ENCODE measurements at places on chromosomes 16 and 17. TPM values are rescaled to one million over a fixed set of nuclear protein-coding genes. Genes with fewer than 3 reads are reported as not detected.

DNA sequence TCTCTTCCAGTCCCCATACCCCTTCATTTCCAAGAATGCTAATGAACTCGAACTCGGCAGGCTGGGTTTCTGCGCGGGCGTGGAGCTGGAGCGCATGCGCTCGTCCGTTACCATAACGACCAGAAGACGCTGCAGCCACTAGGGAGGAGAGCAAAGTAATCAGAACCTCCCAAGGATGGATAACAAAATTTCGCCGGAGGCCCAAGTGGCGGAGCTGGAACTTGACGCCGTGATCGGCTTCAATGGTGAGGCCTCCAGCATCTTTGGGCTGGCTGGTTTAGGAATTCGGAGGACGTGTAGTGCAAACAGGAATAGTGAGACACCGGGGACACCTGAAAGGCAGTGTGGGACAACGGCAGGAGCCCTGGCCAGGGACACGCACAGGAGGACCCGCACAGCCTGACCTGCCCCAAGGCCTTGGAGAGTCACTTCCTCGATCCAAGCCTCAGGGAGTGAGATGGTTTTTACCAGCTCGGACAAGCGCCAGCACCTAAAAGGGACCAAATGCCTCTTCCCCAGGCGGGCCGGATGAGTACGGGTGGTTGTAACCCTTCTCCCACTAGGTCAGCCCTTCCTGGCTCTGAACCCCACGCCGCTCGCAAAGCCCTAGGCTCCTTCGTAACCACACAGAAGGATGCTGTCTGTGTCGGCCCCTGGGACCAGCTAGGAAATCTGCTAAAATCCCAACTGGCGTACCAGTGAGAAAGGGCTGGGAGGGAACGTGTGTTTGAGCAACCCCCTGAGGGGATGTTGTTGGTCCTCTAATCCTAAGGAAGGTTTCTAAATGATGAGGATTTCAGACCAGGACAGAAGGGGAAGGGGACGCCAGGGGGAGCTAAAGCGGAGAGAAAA is at the start of gene CFAP52:
TSS of gene CFAP52 (plus strand) at position 122 of the 852 bp plus-strand sequence. CDS start at position 176, 54 bp downstream.
- DNase-seq: peak; percentile 90
- H3K4me3 ChIP-seq: peak within 1 kb of the TSS; percentile 87
- no peaks in the 10 kb centered on the region for H3K36me3 ChIP-seq

DNA sequence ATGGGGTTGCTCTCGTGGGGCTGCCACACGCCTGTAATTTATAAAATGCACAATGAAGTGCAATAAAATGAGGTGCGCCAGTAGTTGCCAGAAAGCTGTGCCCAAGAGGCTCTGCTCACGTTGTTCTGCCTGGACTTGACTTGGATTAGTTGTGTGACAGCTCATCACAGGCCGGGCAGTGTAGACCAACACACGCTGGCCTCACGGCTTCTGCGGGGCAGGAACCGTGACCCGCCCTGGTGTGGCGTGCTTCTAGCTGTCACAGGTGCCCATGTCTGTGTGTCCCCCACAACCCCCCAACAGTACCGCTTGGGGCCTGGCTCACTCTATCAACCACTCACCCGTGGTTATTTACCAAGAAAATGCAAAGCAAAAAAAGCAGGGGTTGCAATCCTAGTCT is 112.2 kb upstream of the ZNF750 start:
- no peaks in the 10 kb centered on the region for H3K4me1 ChIP-seq
- no peak overlapping the region for H3K27ac ChIP-seq
- DNase-seq: peak; percentile 53

DNA sequence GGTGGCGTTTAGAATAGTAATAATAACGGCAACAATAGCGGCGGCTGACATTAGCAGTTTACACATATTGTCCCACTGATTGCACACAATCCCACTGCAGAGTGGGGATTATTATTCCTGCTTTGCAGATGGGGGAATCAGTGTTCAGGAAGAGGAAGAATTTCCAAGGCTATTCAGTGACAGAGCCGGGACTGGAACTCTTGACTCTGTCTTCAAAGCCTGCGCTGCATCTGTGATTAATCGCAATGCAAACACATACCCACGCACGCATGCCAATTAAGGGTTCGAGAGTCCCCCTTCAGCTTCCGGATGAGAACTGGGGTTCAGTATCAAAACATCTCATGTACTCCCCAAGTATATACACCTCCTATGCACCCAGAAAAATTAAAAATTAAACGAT is 29.2 kb downstream of the TMEM186 start:
- peak; percentile 18 for DNase-seq
- H3K4me3 ChIP-seq: no peak overlapping the region
- H3K36me3 ChIP-seq: peaks cover 87% of the 10 kb centered on the region
- no peaks in the 10 kb centered on the region for H3K27me3 ChIP-seq

DNA sequence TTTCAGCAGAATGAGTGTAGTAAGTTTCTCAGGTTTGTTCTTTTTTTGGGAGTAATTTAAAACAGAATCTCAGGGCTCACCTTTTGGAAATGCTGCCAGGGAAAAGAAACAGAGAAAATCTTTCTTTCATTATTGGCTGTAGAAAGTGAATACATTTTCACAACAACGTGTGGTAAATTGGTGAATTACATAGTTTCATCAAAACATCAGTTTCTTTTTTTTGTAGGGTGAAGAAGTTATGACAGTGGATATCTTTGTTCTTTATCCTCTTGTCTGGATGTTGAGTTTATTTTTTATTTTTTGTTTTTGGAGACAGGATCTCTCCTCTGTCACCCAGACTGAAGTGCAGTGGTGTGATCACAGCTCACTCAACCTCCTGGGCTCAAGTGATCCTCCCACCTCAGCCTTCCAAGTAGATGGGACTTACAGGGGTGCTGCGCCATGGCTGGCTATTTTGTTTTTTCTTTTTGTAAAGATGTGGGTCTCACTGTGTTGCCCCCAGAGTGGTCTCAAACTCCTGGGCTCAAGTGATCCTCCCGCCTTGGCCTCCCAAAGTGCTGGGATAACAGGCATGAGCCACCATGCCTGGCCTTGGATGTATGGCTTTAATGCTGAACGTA is 2.4 kb downstream of the ZNF267 start:
- no peak overlapping the region for H3K4me3 ChIP-seq
- no peak for DNase-seq
- no peaks in the 10 kb centered on the region for H3K27me3 ChIP-seq
- peak overlapping the region; percentile 99 for H3K27ac ChIP-seq
- H3K36me3 ChIP-seq: no peaks in the 10 kb centered on the region

DNA sequence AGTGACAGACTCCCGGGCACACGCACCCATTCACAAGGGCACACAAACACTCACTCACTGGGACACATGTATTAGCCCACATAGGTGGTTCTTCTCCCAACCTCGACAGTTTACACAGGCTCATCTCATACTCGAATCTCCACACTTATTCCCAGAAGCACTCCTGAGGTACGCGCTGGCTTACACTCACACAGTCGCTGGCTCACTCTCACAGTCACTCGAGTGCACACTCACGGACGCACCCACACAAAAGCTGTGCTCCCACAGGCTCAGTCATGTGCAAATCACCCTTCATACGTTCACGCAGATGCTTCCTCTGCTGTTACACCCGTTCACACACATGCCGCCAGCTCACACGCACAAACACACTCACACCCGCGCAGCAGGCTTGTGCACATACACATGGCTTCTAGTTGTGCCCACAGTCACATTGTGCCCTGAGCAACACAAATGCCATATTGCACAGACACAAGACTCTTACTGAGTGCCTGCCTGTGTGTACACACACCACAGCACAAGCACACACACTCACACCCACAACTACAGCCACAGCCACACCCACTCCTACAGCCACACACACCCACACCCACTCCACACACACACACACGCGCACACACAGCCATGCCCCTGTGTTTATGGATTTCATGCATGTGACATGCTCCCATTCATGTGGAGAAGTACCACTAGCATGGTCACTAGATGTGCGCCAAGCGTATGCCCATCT is 8.4 kb upstream of the PRR29 start:
- peak; percentile 38 for DNase-seq
- no peaks in the 10 kb centered on the region for H3K36me3 ChIP-seq
- H3K4me1 ChIP-seq: peaks cover 22% of the 10 kb centered on the region
- no peaks in the 10 kb centered on the region for H3K27me3 ChIP-seq
- H3K4me3 ChIP-seq: no peak overlapping the region
- no peak overlapping the region for H3K27ac ChIP-seq

GRCh38 chr17:40515011-40515410 is 13.6 kb upstream of the TNS4 start:
- H3K4me3 ChIP-seq: no peak overlapping the region
- H3K36me3 ChIP-seq: no peaks in the 10 kb centered on the region
- H3K27me3 ChIP-seq: no peaks in the 10 kb centered on the region
- peak; percentile 64 for DNase-seq
- peaks cover 41% of the 10 kb centered on the region for H3K4me1 ChIP-seq

DNA sequence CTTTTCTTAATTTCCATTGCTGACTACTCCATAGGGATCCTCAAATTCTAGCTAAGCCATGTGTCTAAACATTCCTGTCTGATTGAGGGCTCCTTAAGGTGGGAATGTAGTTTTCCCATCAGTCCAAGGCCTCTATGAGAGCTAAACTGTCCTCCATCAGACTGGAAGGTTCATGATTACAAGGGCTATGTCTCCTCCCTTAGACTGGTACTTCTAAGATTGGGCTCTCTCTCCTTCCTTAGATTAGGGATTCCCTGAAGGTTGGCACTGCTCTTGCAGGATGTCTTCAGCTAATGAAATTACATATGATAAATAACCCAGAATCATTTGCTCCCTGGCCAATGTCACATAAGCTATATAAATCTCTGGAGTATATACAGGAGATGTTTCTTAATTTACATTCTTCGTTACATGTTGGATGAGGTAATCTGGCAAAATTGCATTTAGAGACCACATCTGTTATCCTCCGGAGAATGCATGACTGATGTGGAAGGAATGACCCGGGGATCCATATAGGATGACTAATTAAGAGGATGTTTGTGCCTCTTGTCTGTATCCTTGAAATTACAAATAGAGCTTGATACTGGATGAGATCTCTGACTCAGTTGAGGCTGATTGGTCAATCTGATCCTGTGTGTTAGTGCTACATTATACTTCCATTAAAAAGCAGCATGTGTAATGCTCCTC is 14.2 kb downstream of the B4GALNT2 start:
- no peaks in the 10 kb centered on the region for H3K36me3 ChIP-seq
- DNase-seq: no peak
- no peak overlapping the region for H3K4me3 ChIP-seq

GRCh38 chr17:51083981-51084380 is 36.7 kb downstream of the SPAG9 start:
- H3K4me1 ChIP-seq: peaks cover 56% of the 10 kb centered on the region
- H3K27ac ChIP-seq: no peak overlapping the region
- peaks cover 6% of the 10 kb centered on the region for H3K36me3 ChIP-seq
- H3K27me3 ChIP-seq: no peaks in the 10 kb centered on the region

GRCh38 chr17:57858838-57859237 is 9.0 kb upstream of the MRPS23 start:
- H3K27ac ChIP-seq: no peak overlapping the region
- no peak for DNase-seq
- H3K4me3 ChIP-seq: no peak overlapping the region
- no peaks in the 10 kb centered on the region for H3K36me3 ChIP-seq

DNA sequence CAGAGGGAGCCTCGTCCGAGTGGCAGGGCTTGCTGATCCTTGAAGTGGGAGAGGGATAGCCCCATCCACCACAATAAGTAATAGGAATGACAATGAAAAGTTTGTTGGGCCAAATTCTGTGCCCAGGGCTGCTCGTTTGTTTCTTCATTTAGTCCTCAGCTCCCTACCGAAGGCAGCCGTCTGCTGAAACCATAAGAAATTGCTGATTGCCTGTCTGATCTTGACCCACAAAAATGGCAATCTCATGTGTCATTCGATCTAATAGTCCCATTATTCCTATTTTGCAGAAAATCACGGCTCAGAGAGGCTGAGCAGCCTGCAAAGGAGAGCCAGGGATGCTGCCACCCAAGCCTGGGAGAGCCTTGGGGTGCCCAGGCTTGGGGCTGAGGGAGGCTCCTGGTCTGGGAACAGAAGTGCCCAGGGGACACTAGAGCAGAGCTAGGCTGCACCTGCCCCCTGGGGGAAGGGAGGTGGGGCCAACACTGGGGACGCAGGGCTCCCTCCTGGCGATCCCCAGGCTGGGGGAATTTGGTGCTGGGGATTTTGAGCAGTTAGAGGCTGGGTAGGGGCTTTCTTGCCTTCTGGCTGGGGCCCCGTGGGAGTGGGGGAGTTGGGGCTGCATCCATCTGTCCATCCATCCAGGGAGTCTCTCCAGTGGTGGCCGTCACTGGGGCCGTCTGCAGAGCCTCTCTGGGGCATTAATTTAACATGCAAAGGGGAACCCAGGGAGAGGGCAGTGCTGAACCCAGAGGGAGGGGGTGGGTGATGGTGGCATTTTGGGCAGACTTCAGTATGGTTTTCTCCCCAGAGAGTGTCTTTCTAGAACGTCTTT is 53.5 kb downstream of the SOCS1 start:
- peaks cover 6% of the 10 kb centered on the region for H3K4me1 ChIP-seq
- H3K27ac ChIP-seq: no peak overlapping the region
- H3K36me3 ChIP-seq: no peaks in the 10 kb centered on the region
- DNase-seq: no peak
- H3K4me3 ChIP-seq: no peak overlapping the region

DNA sequence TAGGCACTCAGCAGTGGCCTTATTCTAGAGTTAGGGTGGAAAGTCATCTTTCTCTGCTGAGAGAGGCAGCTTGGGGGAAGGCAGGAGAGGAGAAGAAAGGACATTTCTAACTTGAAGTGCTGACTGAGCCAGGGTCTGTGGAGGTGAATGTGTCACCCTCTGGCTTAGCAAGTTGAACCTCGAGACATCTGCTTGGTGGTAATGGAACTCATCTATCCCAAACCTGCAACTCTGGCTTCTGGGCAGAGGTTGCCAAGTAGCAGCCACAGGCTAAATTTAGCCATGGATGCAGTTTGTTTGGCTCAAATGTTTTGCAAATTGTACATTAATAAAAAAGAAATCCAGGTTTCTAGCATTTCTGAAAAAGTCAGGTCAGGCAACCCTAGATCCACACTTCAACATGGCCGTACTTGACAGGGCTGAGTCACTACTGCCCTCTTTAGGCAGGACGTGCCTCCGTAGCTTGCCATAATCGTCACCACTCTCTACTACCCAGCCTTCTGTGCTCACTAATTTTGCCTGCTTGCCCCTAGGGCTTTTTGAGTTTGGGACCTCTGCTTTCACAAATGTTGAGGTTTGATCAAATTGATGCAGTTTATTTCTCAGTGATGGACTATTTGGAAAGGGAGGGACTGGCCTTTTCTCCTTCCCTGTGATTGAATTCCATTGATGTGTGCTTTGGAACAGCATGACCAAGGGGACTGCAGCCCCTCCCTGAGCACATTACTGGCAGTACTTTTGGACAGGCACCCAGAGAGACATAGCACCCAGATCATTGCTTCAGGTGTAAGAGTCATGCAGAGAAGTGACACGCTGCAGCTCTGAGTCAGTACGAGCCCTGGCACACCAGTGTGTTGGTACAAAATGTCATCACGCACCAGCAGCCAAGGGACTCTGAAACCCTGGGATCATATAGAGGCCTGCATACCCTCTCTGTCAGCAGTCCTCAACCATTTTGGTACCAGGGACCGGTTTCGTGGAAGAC is 5.2 kb downstream of the CDH13 start:
- no peak for DNase-seq
- no peaks in the 10 kb centered on the region for H3K36me3 ChIP-seq
- H3K27ac ChIP-seq: no peak overlapping the region
- H3K27me3 ChIP-seq: peaks cover 38% of the 10 kb centered on the region

The LRRC46 gene
- polyA plus RNA-seq: 1.4 TPM

The IGFALS gene
- 0.17 TPM for polyA plus RNA-seq

The TP53TG3 gene
- polyA plus RNA-seq: not detected

The NOL3 gene
- 10.8 TPM for polyA plus RNA-seq

The OTOP3 gene
- polyA plus RNA-seq: not detected

The C17orf107 gene
- 0.15 TPM for polyA plus RNA-seq

The PLD2 gene
- polyA plus RNA-seq: 14.1 TPM

The CASKIN1 gene
- polyA plus RNA-seq: 0.24 TPM

All from spleen (tissue), 13 donors.